ENCODE measurements at places on chromosomes 4 and X. TPM values are rescaled to one million over a fixed set of nuclear protein-coding genes. Genes with fewer than 3 reads are reported as not detected.

GRCh38 chr4:111535792-111536191, 609.5 kb upstream of the FAM241A start:
- DNase-seq, result no peak

DNA sequence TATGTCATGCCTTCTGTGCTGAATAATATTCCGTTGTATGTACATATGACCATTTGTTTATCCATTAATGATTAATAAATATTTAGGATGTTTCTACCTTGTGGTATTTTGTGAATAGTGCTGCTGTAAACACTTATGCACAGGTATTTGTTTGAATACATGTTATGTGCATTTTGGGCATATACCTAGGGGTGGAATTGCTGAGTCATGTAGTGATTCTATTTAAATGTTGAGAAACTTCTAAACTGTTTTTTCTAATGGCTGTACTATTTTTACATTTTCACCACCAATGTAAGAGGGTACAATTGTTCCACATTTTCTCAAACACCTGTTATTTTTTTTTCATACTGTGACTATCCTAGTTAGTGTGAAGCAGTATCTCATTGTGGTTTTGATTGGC, 1318.6 kb downstream of the TECRL start:
- no peak for DNase-seq

GRCh38 chrX:101377547-101377946, 8.4 kb downstream of the BTK start:
- DNase-seq, result no peak

- no peak for DNase-seq
Observed at GRCh38 chr4:24910499-24910898, 2.3 kb downstream of the CCDC149 start.

Gene RAB33A
- total RNA-seq, result 3.6 TPM
